ENCODE measurements at places on chromosomes 11 and 22.

DNA sequence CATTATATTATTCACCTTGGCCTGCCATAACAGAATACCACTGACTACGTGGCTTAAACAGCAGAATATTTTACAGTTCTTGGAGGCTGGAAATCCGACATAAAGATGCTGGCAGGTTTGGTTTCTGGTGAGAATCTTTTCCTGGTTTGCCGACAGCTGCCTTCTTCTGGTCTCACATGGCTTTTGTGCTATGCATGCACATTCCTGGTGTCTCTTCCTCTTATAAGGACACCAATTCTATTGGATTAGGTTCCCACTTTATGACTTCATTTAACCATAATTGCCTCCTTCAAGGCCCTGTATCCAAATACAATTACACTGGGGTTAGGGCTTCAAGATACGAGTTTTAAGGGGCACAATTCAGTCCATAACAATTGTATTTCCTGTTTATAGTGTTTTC, 17.1 kb downstream of the RNF214 start:
- no peak for DNase-seq

DNA sequence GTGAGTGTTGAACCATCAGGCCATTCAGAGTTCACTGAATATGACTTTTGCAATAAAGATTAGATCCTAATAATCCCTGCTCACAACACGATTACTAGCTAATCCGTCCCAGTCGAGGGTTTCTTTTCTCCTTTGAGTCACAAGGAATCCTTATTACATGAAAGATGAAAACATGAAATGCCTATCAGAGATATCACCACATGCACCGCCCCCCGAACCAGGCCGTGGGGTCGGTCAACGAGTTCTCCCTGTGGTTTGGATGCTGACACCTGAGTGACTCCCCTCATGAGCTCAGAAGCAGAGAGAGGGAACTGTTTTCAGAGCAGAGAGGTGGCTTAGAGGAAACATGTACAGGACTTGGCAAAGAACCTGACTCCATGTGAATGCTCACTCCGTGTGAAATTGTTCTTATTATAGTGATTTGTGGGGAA, 263.3 kb downstream of the ETS1 start:
- DNase-seq: no peak

DNA sequence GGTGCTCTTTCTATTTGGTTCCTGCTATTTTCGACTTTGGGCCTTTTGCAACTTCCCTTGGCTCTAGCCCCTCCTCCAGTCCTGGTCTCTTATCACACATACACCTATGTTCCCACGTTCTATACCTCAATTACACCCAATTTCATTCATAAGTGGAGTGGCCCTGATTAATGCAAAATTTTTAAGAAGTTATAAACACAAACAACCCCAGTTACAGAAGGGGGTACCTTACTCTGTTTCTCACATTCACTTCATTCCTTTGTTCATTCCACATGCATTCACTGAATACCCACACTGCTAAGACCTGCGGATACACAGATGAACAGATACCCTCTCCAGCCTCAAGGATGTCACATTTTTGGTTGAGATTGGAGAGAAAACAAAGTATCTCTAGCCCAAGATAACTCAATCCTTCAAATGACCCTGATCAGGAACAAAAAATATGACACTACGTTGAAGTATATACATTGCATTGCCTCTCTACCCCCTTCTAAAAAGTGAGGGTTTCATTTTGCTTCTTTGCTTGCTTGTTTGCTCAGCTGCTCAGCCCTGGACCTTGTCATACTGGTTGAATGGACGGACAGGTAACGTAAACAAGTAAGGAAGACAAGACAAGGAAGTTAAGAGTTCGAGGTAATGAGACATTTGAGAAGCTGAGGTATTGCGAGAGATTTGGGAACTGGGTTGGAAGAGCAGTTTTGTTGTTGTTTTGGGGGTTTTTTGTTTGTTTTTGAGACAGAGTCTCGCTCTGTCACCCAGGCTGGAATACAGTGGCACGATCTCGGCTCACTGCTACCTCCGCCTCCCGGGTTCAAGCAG, 3.6 kb upstream of the VPS37C start:
- no peak for DNase-seq

- DNase-seq: no peak
Measured at GRCh38 chr11:422249-422656, 7.5 kb upstream of the SIGIRR start.

DNA sequence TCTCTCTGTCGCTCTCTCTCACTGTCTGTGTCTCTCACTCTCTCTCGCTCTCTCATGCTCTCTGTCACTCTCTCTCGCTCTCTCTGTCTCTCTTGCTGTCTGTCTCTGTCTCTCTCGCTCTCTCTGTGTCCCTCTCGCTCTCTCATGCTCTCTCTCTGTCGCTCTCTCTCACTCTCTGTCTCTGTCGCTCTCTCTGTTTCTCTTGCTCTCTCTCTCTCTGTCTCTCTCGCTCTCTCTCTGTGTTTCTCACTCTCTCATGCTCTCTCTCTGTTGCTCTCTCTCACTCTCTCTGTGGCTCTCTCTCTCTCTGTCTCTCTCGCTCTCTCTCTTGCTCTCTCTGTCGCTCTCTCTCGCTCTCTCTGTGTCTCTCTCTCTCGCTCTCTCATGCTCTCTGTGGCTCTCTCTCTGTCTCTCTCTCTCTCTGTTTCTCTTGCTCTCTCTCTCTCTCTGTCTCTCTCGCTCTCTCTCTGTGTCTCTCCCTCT, 33.2 kb upstream of the BRSK2 start:
- no peak for DNase-seq

- no peak for DNase-seq
Measured at GRCh38 chr11:80457823-80458222, 1017.0 kb upstream of the TENM4 start.

DNA sequence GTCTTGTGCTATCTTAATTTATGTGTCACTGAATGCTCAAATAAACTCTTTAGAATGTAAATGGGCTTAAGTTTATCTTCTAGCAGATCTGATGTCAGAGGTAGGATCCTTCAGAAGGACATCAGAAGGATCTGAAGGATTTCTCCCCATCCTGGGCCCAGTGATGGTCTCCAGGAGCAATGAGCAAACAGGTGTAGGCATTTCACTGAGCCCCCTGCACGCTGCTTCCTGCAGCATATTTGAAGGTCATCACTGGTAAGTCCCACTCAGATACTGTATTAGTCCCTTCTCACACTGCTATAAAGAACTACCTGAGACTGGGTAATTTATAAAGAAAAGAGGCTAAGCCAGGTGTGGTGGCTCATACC, 4.5 kb downstream of the GSTP1 start:
- no peak for DNase-seq

DNA sequence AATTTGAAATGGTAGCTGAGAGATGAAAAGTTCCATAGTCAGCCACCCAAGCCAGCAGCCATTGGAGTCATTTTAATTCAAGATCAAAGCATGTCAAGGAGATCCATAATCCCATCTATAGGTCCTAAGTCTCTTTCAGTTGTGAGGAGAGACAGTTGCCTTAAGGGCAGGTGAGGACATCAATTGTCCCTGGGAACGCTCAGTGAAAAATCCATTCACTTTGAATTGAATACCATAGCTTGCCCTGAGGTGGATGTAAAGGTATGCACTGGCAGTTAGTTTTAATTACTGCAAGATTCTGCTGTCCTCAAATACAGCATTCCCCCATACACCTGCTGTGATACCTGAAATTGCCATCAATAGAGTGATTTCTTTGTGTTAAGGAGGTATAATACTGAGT, 25.3 kb upstream of the TBCEL start:
- DNase-seq: no peak

GRCh38 chr22:49670456-49671330, 157.0 kb downstream of the BRD1 start:
- DNase-seq: no peak

- DNase-seq: no peak
Measured at GRCh38 chr11:96139691-96140090, 203.3 kb downstream of the MAML2 start.

DNA sequence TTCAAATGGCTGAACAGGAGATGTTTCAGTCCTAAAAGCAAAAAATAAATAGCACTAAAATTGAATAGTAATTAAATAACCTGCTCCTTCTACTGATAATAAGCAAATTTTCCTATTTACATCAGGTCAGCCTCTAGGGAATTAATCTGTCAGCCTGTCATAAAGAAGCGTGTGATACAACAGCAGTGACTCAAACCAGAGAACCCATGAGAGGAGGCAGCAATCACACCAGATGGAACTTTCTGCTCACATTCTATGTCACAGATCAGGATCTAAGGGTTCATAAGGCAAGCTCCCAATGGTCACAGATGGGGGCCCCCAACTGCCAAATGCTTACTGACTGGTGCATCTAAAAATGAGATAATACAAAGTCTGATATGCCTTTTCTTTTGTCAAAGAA, 41.1 kb downstream of the RBFOX2 start:
- no peak for DNase-seq

- DNase-seq: no peak
Measured at GRCh38 chr11:19615341-19616183, 97.1 kb upstream of the NAV2 start.

DNA sequence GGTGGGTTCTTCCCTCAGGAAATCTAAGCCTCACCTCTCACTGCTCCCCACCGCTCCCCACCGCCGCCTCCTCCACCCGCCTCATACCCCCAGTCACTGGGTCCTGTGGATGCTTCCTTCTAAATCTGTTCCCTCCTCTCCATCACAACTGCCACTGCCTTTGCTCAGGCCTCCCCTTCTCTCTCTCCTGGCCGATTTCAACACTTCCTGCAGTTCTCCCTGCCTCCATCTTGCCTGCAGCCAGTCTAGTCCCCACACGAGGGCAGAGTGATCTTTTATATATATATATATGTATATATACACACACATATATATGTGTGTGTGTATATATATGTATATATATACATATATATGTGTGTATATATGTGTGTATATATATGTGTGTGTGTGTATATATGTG, 27.8 kb downstream of the CREB3L1 start:
- DNase-seq: no peak

DNA sequence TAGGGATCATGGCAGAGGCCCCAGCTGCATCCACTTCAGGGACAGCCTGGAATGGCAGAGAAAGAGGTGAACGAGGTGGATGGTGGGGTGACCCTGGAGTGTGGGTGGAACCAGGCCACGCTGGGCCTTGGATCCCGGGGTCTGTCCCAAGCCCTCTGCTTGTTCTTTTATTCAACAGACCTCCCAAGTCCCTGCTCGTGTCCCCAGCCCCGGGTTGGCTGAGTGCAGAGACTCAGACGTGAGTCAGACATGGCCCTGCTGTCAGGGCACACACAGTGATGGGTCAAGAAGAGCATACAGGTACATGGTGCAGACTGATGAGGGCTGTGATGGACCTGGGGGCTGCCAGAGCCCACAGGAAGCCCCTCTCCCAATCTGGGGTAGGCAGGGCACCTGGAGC, 6.6 kb downstream of the ARHGAP8 start:
- no peak for DNase-seq

DNA sequence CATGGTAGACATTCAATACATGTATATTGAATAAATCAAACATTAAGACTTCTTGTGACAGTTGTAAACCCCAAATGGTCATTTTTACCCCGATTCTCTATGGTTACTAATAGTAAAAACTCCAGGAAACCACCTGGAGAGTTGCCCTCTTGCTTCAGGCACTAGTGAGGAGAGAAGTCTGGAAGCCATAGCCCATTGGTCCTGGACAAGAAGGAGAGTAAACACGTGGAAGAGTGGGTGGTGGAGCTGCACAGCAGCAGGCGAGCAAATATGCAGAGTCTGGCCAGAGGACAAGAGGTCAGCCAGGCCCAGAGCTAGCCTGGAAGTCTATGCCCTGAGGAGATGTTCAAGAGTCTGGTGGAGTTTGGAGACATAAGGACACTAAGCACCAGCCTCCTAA, 17.7 kb downstream of the DCHS1 start:
- peak; percentile 98 for DNase-seq

GRCh38 chr11:68149417-68149816, 28.2 kb upstream of the CHKA start:
- no peak for DNase-seq
